ENCODE measurements at places on chromosomes 1 and 21. TPM values are rescaled to one million over a fixed set of nuclear protein-coding genes. Genes with fewer than 3 reads are reported as not detected.

GRCh38 chr1:101205457-101205856, 31.4 kb upstream of the S1PR1 start:
- H3K27me3 ChIP-seq: no peaks in the 10 kb centered on the region
- peak overlapping the region; percentile 81 for H3K27ac ChIP-seq
- peaks cover 28% of the 10 kb centered on the region for H3K4me1 ChIP-seq
- no peak for DNase-seq
- H3K36me3 ChIP-seq: no peaks in the 10 kb centered on the region
- no peak overlapping the region for H3K4me3 ChIP-seq

The OR2G2 gene
- total RNA-seq: not detected

DNA sequence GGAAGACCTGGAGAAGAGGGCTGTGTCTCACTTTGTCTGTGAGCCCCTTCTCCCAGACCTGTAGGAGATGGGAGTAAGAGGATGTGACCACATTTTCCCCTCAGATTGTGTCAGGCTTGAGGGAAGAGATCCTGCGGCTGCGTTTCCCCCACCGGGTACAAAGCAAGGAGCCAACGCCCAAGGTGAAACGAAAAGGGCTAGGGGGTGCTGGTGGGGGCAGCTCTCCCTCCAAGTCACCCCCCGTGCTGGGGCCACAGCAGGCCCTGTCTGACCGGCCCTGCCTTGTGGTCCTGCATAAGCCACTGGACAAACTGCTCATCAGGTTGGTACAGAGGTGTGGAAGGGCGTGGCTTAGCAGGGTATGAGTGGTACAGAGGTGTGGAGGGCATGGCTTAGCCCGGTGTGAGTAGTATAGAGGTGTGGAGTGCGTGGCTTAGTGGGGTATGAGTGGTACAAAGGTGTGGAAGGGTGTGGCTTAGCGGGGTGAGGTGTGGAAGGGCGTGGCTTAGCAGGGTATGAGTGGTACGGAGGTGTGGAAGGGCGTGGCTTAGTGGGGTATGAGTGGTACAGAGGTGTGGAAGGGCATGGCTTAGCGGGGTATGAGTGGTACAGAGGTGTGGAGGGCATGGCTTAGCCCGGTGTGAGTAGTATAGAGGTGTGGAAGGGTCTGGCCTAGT, 30.6 kb downstream of the HYI start:
- no peak overlapping the region for H3K4me3 ChIP-seq
- no peaks in the 10 kb centered on the region for H3K4me1 ChIP-seq
- H3K27ac ChIP-seq: no peak overlapping the region
- DNase-seq: no peak
- H3K36me3 ChIP-seq: peaks cover 4% of the 10 kb centered on the region

- no peaks in the 10 kb centered on the region for H3K27me3 ChIP-seq
- H3K36me3 ChIP-seq: no peaks in the 10 kb centered on the region
- H3K27ac ChIP-seq: no peak overlapping the region
- no peak overlapping the region for H3K4me3 ChIP-seq
- H3K4me1 ChIP-seq: no peaks in the 10 kb centered on the region
Observed at GRCh38 chr1:222098404-222098803, 356.5 kb upstream of the DUSP10 start.

- no peaks in the 10 kb centered on the region for H3K4me1 ChIP-seq
- peaks cover 12% of the 10 kb centered on the region for H3K27me3 ChIP-seq
- H3K27ac ChIP-seq: no peak overlapping the region
- H3K36me3 ChIP-seq: no peaks in the 10 kb centered on the region
- H3K4me3 ChIP-seq: no peak overlapping the region
Observed at GRCh38 chr1:157585984-157586383, 11.9 kb downstream of the FCRL4 start.

DNA sequence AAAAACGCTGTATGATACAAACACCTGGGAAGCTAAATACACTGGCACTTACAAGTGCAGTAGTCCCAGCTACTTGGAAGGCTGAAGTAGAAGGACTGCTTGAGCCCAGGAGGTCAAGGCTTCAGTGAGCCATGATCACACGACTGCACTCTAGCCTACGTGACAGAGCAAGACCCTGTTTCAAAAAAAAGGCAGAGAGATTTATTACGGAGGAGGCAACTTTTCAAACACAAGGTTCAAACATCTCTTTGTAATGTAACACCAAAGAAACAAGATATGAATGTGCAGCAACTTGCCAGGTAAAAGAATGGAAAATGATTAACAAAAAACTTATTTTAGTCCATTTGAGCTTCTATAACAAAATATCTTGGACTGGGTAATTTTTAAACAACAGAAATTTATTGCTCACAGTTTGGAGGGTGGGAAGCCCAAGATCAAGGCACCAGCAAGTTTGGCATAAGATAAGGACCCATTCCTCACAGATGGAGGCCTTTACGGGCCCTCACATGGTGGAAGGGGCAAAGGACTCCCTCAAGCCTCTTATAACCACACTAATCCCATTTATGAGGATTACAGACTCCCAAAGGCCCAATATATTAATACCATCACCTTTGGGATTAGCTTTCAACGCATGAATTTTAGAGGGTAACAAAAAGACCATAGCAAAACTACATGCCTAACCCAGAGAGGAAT, 73.3 kb downstream of the EVI5 start:
- H3K4me3 ChIP-seq: no peak overlapping the region
- H3K27ac ChIP-seq: no peak overlapping the region
- H3K4me1 ChIP-seq: no peaks in the 10 kb centered on the region
- no peaks in the 10 kb centered on the region for H3K27me3 ChIP-seq

The PRR9 gene
- total RNA-seq: not detected

DNA sequence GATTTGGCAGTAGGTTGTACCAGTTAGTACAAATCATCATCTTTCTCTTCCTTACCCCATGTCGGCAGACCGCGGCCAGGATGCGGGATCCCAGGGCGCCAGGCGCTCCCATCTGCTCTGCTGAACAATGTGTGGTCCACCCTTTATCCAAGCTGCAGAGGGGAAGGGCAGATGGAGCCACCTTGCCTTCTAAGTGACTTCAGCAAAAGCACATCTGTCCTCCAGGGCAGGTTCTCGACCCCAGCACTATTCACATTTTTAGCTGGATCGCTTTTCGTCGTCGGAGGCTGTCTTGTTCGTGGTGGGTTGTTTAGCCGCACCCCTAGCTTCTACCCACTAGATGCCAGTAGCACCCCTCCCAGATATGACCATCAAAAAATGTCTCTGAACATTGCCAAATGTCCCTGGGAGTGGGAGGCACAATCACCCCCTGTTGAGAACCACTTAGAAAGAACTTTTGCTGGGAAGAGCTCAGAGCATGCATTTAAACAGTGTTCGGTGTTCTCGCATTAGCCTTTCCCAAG, 58.1 kb upstream of the SIM2 start:
- H3K27ac ChIP-seq: no peak overlapping the region
- peaks cover 2% of the 10 kb centered on the region for H3K36me3 ChIP-seq
- H3K4me3 ChIP-seq: no peak overlapping the region
- peaks cover 8% of the 10 kb centered on the region for H3K4me1 ChIP-seq
- H3K27me3 ChIP-seq: peaks cover 5% of the 10 kb centered on the region
- DNase-seq: no peak

The NCMAP gene
- total RNA-seq: not detected

The KRTAP19-8 gene
- total RNA-seq: not detected
